ENCODE measurements at places on chromosomes 11 and 22.

DNA sequence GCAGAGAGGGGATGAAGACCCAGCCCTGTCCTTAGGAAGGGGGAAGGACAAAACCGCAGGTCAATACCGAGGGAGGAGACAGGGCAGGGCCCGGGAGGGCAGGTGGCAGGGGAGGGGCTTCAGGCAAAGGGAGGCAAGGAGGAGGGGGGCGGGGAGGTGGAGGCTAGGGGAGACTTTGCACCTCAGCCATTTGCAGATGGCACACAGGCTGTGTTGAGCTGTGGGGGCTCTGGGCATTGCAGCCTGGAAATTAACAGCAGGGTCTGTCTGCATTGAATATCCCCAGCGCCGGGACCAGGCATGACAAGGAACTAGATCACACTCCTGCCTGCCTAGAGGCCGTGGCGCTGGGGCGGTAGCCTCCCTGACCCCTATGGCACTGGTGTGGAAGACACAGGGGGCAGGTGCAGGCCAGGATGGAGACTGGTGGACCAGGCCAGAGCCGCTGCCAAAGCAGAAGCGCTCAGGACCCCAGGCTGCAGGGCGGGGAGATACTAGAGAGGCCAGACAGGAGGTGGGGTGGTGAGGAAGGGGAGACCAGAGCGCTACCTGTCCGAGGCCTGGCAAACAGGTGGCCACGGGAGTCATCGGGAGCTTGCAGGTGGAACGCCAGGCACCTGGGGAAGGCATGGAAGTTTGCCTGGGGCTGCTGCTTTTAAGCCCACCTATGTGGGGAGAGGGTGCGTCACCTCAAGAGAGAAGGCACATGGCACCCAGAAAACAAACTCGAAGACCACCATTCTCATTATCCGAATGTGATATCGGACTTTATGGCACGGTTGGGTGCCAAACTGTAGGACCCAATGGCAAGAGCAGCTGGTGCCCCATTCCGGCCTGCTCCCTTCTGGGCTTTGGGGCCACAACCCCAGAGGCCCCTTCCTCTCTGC lies 11.5 kb downstream of the CBX6 start:
- DNase-seq: no peak

GRCh38 chr11:15569305-15570025 lies 454.7 kb downstream of the INSC start:
- no peak for DNase-seq

DNA sequence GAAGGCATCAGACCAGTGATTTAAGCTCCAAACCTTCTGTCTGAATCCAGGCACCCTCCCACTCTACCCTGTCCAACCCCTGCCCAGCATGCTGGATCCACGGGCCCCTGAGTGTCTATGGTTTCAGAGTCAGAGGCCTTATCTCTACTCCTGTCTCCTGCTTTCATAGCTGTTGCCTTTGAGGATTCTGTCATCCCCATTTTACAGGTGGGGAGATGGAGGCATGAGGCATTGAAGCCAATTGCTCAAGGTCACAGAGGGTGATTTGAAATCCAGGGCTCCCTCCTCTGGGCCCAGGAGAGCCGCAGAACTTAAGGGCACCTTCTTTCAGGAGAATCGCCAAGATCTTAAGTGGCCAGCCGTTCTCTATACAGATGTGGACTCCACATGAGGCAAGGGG lies 3.1 kb downstream of the KCNJ4 start:
- DNase-seq: no peak

DNA sequence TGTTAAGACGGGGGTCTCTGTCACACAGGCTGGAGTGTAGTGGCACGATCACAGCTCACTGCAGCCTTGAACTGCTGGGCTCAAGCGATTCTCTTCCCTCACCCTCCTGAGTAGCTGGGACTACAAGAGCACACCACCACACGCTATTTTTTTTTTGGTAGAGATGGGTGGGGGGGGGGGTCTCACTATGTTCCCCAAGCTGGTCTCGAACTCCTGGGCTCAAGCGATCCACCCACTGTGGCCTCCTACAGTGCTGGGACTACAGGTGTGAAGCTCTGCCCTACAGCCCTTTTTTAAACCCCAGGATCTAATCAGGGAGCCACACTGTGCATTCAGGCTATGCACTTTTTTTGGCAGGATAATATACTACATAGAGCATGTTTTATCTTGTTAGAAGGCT lies 1.4 kb upstream of the DHCR7 start:
- no peak for DNase-seq

DNA sequence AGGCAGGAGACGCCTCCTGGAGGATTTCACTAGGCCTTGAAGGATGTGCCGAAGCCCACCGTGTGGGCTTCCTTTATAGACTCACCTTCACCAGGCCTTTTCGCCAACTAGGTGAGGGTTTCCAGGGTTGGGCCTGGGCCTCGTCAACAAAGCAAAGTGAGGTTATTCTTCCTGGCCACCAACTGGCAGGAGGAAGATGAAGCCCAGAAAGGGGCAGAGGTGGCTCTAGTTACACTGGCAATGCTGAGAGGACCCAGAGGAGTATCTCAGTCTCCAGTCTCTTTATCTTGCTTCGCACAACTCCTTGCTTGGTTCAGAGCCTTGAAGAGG lies 404 bp upstream of the RELT start:
- no peak for DNase-seq

- DNase-seq: no peak
Observed at GRCh38 chr11:36930256-36930655, 332.2 kb upstream of the RAG2 start.

GRCh38 chr11:125072218-125072960 lies 9.3 kb downstream of the SLC37A2 start:
- peak; percentile 87 for DNase-seq

DNA sequence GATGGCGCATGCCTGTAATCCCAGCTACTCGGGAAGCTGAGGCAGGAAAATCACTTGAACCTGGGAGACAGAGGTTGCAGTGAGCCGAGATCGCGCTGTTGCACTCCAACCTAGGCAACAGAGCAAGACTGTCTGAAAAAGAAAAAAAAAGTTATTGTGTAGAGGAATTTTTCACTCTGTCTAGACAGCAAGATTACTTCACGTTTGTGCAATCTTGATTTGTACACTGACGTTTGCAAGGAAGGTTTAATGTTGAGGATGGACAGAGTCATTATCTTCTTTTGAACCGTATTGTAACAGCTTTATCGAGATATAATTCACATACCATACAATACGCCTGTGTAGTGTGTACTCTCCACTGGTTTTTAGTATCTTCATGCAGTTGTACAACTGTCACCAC lies 3.7 kb downstream of the CTTN start:
- no peak for DNase-seq

GRCh38 chr11:12118949-12119348 lies 8.6 kb downstream of the MICAL2 start:
- DNase-seq: peak; percentile 35

GRCh38 chr11:14908214-14908880 lies 16.3 kb upstream of the CYP2R1 start:
- DNase-seq: no peak

GRCh38 chr11:44445500-44446365 lies 119.7 kb upstream of the CD82 start:
- DNase-seq: no peak

GRCh38 chr11:10604798-10605197 lies 36.3 kb upstream of the LYVE1 start:
- DNase-seq: no peak
